Fibroblast of skin of left quadriceps (primary cell): ENCODE measurements at places on chromosomes 12 and 14.

DNA sequence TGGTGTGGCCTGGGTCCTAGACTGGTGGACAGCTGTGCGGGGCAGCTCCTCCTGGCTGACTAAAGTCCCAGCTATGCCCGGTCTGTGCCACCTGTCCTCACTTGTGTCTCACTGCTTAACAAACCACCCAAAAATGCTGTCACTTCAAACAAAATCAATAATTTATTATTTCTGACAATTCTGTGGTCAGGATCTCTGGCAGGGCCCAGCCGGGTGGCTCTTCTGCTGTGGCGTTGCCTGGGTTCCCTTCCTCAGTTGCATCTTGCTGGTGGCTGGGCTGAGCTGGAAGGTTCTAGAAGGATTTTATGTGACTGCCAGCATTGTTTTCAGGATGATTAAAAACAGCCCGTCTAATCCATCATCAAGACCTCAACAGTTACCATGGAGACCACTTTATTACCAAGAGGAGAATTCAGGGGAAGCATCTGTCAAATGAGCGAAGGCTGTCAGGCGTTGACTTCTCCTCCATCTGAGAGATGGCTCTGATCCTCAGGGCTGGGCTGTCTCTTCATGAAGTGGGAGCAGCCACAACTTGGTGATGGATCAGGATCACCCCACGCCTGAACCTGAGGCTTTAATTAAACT lies 280.6 kb upstream of the SFSWAP start:
- DNase-seq = no peak

GRCh38 chr12:3632754-3633153 lies 120.2 kb downstream of the CRACR2A start:
- DNase-seq = no peak

DNA sequence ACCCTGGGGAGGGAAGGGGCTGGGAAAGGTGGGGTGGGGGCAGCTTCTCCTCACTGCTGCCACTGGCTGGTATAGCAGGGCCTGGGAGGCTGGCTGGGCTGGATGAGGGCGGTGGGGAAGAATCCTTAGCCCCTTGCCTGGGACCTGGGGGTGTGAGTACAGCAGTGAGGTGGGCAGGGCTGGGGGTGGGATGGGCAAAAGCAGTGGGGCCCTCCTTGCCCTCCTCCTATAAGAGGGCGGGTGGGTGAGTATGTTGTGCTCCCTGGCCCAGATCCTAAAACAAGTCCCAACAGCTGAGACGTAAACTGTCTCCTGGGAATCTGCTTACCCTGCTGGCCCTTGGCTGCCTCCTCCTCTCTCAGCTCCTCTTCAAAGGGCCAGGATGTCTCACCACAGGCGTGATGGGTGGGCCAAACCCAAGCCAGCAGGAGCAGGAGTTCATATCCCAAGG lies 2.2 kb downstream of the NCKAP5L start:
- no peak for DNase-seq

DNA sequence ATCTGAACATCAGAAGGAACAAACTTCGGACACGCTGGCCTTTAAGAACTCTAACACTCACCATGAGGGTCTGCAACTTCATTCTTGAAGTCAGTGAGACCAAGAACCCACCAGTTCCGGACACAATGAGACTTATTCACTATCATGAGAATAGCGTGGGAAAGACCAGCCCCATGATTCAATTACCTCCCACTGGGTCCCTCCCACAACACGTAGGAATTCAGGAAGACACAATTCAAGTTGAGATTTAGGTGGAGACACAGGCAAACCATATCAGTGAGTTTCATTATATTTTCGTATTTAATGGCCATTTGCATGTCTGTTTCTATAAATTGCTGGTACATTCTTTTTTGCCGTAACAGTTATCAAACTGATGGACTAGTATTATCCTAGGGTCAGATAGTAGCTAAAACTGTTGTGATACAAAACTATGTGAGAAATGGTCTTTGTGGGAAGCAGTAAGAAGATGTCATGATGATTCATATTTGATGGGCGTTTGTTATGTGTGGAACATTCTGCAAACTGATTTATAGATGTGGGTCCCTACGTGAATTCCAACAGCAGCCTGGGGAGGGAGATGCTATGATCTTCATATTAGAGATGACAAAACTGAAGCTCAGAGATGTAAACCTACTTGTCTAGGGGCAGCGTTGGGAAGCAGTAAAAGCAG lies 282.4 kb upstream of the TMEM132C start:
- peak; percentile 37 for DNase-seq

DNA sequence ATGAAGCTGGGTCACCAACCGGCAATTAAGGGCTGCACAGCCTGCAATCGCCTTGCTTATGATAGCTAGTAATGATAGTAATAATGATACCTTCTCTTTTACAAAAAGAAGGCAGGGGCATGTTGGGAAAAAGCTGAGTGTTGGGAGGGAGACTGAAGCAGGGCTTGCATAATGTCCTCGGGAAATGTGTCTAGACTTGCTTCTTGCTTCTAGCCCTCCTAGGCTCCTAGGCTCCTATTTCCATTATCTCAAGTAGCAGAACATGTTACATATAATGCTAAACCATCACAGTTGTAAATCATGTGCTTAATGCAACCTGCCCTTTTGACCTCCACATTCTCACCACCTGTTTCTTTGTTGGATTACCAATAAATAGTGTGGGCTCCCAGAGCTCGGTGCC lies 18.7 kb downstream of the RERGL start:
- DNase-seq = no peak

GRCh38 chr14:79661752-79662151 lies 549.6 kb downstream of the DIO2 start:
- no peak for DNase-seq

- no peak for DNase-seq
Measured at GRCh38 chr12:13119826-13120225, 16.4 kb upstream of the GSG1 start.

GRCh38 chr12:24822121-24822899 lies 126.6 kb downstream of the BCAT1 start:
- peak; percentile 60 for DNase-seq

GRCh38 chr12:102816816-102817434 lies 100.1 kb downstream of the PAH start:
- no peak for DNase-seq

- DNase-seq = no peak
Measured at GRCh38 chr12:5556033-5556614, 124.2 kb downstream of the NTF3 start.

GRCh38 chr12:94706250-94706661 lies 55.9 kb upstream of the TMCC3 start:
- no peak for DNase-seq

DNA sequence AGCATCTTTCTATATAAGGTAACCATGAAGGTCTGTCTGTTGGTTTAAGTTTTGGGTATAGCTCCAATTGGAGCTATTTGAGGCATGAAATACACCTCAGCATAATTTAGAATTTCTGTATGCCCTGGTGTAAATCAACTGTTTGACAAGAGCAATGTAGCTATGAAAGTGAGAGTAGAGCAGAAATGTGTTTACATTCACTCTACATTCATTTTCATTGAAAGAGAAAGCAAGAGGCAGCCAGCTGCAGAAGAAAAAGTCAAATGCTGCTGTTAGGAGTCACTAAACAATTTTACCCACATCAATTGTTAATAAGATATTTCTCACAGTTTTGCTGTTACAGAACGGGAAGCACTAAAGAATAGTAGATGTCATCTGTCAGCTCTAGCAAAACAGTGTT lies 252.5 kb downstream of the SLC6A15 start:
- no peak for DNase-seq

- DNase-seq = no peak
Measured at GRCh38 chr14:49516286-49516685, 69.9 kb downstream of the RPS29 start.

DNA sequence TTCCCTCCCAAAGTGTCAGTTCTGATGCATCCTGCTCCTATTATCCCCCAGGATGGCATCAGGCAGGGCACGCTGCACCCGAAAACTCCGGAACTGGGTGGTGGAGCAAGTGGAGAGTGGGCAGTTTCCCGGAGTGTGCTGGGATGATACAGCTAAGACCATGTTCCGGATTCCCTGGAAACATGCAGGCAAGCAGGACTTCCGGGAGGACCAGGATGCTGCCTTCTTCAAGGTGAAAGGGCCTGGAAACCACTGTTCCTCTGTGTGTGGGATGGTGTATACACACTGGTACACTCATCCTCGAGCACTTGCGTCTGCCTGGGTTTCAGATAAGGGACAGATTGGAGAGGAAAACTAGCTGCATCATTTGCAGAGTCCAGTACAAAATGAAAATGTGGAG lies 1.0 kb downstream of the IRF9 start:
- DNase-seq = no peak

- DNase-seq = no peak
Measured at GRCh38 chr12:47370421-47370820, 290.7 kb upstream of the AMIGO2 start.

GRCh38 chr12:62129291-62129690 lies 130.9 kb upstream of the USP15 start:
- no peak for DNase-seq

- no peak for DNase-seq
Measured at GRCh38 chr14:36845356-36846012, 183.8 kb downstream of the PAX9 start.

DNA sequence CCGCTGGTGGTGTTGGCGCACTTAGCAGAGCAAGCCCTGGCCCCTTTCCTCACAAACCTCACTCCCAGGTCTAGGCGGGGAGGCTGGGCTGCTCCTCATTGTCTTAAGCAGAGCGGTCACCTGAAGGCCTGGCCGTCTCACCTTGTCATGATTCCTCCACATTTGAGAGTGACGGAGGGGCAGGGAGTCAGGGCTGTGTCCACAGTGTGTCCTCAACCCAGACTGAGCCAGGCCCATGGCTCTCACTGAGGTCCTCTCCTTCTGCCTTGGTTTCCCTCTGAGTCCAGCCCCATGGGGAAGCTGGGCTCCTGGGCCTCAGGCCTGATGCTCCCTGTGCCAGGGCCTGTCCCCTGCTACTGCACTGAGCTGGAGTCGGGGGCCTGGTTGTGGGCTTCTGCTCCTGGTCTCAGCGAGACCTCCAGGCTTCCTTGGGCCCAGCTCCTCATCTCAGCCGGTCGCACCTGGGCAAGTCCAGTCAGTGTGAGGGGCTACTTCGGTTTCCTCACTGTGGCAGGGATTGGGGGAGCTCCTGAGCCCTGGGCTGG lies 44.9 kb downstream of the KRT80 start:
- DNase-seq = no peak

GRCh38 chr12:105835580-105836241 lies 303.0 kb downstream of the NUAK1 start:
- DNase-seq = no peak

DNA sequence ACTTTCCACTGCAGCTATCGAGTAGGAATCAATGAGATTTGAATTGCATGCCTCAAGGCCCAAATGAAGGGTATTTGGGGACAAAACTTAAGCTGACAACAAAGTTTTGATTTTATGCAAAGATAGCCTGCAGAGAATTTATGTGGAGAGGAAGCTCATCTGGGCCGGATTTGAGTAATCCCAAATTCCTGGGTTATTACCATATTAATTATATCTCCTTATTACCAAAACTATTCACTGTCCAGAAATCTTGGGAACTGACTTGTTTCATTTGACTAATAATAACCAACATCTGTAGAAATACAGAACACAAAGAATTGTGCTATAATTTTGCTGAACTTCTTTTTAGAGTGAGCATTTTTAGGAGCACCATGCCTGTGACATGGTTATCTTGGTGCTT lies 70.4 kb downstream of the KITLG start:
- DNase-seq = peak; percentile 50

DNA sequence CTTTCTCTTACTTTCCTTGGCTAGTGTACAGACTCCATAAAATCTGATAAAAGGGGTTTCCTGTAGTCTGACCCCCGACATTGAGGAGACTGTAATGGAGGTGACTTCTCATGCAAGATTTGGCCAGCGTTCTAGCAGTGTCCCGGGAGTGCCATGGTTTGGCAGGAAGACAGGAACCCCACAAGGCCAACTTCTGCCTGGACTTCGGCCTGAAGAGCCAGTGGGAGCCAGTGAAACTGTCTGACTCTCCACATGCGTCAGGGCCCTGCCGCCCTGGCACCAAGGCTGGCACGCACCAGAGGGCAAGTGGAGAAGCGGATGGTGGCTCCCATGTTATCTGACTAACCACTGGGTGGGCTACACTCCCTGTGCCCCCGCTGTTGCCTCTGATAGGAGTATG lies 70.5 kb downstream of the TMEM260 start:
- no peak for DNase-seq

DNA sequence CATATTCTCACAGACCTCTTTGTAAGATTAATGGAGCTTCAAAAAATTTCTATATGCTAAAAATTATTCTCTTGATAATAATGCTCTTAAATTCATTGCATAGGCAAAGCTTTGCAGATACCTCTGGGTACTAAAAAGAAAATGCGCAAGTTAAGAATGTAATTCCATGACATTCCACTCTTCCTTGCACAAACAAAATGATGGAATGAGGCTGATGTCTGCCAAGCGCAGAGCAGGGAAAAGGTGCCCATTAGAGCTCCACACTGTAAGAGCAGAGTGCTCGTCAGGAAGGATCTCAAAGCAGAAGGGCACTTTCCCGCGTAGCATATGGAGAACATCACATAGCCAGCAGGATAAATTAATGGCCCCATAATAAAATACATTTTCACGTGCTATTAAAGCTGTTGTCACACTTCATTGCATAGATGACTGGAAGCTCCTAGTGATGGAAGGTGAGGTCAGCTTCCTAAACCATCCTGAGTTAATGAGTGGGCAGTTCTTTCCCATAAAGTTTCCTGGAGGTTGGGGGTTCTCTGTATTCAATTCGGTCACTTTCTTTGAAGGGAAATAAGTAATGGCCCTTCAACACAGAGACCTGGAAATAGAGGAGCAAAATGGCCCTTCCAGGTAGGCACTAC lies 1058.9 kb downstream of the GALC start:
- no peak for DNase-seq

DNA sequence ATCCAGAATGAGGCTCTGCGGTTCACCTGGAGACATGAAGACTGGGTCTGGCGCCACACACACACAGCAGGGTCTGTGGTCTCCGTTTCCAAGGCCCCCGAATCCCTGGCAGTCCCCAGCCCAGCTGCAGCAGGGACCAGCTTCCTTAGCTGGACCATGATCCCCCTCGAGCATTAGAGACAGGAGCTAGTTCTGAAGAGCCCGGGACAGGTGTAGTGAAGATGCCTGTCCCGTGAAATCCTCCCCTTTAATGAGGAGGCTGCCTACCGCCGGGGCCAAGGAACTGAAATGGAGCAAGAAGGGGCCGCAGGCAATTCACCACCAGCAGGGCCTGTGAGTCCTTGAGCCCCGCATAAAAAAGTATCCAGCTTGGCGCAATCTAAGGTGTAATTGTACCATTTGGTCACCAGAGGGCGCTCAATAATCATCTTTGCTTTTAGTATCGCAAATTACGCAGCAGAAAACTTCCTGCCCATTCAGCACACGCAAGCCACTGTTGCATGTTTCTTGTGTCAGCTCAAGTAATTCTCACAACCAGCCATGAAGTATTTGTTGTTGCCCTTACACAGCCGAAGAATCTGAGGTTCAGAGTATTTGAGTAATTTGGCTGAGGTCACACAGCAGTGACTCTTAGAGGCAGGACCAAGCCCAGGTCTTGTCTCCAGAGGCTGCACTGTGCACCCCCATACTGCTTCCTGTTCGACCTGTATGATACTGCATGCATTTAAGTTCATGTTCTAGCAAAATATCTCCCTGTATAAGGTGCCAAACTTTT lies 54.3 kb upstream of the PPP2R5C start:
- peak; percentile 62 for DNase-seq

- no peak for DNase-seq
Measured at GRCh38 chr14:67950386-67950785, 130.8 kb downstream of the RAD51B start.
